ENCODE measurements at places on chromosomes 7 and 10.

DNA sequence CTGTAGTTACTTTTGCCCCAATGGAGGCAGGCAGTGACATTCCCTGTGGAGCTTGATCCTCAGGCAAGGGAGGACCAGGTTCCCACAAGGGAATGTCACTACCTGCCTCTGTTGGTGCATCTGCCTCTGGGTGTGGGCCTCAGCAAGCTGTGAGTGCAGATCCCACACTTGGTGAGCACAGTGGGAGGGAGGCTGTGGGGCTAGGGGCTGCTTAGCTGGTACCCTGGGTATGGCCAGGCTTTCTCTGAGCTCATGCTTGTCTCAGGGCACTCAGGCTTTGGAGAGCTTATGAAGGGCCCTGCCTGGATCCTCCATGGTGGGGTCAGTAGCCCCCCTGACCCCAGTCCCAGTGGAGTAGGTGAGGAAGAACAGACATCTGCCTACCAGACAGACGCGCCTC lies 16.2 kb upstream of the ZNF488 start:
- DNase-seq = no peak

- DNase-seq = no peak
Observed at GRCh38 chr10:79449181-79450146, 4.0 kb upstream of the ZCCHC24 start.

- no peak for DNase-seq
Observed at GRCh38 chr10:15313843-15314242, 57.2 kb downstream of the FAM171A1 start.

- DNase-seq = no peak
Observed at GRCh38 chr10:91496016-91496415, 85.9 kb downstream of the HECTD2 start.

GRCh38 chr7:79236352-79237028 lies 217.0 kb downstream of the MAGI2 start:
- DNase-seq = no peak

DNA sequence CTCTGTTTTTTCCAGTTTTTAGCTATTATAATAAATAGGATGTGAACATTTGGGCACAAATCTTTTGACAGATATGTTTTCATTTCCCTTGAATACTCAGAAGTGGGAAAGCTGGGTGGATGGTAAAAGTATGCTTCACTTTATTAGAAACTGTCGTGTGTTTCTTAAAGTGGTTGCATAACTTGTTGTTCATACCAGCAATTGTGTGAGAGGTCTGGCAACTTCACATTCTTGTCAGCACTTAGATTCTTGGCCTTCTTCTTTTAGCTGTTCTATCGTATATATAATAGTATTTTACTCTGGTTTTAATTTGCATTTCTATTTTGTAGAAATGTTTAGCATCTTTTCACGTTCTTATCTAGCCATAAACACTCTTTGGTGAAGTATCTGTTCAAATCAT lies 894.4 kb downstream of the KCNMA1 start:
- no peak for DNase-seq

DNA sequence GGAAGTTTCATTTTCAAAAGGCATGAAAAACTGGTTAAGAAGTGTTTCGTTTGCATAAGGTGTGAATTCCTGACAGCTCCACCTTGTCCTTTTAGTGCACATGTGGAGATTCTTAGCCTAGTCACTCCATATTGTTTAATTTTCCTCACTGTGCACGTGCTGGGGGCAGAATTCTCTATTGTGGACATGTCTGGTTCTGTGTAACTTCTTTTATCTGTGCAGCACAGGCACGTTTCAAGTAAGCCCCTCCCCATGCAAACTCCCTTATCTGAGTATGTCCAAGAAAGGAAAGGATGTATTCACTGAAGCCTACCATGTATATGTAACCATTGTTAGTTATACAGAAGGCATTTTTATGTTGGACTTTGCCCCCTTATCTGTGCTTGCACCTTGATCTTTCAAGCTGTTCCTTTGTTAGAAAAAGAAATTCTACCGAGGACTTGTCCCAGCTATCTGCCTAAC lies 1346.3 kb downstream of the REEP3 start:
- no peak for DNase-seq

- DNase-seq = no peak
Observed at GRCh38 chr10:50250096-50250854, 1.0 kb downstream of the ASAH2 start.

DNA sequence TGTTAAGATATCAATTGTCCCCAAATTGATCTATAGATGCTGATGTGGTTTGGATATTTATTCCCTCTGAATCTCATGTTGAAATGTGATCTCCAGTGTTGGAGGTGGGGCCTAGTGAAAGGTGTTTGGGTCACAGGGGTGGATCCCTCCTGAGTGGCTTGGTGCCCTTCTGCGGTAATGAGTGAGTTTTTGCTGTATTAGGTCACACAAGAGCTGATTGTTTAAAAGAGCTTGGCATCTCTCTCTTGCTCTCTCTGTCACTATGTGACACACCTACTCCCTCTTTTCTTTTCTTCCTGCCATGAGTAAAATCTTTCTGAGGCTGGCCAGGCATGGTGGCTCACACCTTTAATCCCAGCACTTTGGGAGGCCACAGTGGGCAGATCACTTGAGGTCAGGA lies 98.2 kb upstream of the KAT6B start:
- no peak for DNase-seq

- DNase-seq = no peak
Observed at GRCh38 chr10:132362151-132362611, 30.2 kb downstream of the LRRC27 start.

DNA sequence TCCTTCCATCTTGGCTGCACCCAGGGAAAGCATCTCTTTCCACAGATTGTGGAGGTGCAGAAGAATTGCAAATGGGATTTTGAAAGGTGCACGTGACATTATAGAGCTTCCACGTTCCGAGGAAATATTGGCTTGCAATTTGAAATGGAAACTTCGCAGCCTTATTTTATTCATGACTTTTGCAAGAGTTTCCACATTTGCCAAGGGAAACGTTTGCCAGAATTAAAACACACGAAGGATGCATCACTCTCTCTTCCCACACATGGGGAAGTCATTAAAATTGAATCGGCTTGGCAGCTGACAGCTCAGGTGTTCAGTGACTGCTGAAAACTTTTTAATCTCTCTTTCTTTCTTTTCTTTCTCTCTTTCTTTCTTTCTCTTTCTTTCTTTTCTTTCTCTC lies 475.4 kb upstream of the IGFBP3 start:
- no peak for DNase-seq

- no peak for DNase-seq
Observed at GRCh38 chr10:104123397-104123796, 1.4 kb downstream of the SFR1 start.

- DNase-seq = no peak
Observed at GRCh38 chr10:70508912-70509756, 30.6 kb downstream of the PALD1 start.

GRCh38 chr7:13748998-13749397 lies 240.5 kb downstream of the ETV1 start:
- no peak for DNase-seq

DNA sequence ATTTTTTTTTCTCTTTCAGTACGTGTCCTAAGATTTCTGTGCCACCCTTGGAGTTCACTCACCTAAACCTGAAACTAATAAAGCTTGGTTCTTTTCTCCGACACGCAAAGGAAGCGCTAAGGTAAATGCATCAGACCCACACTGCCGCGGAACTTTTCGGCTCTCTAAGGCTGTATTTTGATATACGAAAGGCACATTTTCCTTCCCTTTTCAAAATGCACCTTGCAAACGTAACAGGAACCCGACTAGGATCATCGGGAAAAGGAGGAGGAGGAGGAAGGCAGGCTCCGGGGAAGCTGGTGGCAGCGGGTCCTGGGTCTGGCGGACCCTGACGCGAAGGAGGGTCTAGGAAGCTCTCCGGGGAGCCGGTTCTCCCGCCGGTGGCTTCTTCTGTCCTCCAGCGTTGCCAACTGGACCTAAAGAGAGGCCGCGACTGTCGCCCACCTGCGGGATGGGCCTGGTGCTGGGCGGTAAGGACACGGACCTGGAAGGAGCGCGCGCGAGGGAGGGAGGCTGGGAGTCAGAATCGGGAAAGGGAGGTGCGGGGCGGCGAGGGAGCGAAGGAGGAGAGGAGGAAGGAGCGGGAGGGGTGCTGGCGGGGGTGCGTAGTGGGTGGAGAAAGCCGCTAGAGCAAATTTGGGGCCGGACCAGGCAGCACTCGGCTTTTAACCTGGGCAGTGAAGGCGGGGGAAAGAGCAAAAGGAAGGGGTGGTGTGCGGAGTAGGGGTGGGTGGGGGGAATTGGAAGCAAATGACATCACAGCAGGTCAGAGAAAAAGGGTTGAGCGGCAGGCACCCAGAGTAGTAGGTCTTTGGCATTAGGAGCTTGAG lies at the start of gene CFTR:
CFTR (plus strand) TSS at position 801 of the 830 bp plus-strand sequence. CDS start 70 bp downstream, outside the sequence.
- DNase-seq = no peak

- no peak for DNase-seq
Observed at GRCh38 chr7:71348821-71349681, 217.1 kb downstream of the GALNT17 start.

GRCh38 chr7:2638224-2638991 lies 6.6 kb downstream of the TTYH3 start:
- DNase-seq = no peak

- no peak for DNase-seq
Observed at GRCh38 chr10:90306187-90306586, 551.7 kb downstream of the HTR7 start.

- no peak for DNase-seq
Observed at GRCh38 chr7:132433301-132433700, 143.0 kb downstream of the PLXNA4 start.

DNA sequence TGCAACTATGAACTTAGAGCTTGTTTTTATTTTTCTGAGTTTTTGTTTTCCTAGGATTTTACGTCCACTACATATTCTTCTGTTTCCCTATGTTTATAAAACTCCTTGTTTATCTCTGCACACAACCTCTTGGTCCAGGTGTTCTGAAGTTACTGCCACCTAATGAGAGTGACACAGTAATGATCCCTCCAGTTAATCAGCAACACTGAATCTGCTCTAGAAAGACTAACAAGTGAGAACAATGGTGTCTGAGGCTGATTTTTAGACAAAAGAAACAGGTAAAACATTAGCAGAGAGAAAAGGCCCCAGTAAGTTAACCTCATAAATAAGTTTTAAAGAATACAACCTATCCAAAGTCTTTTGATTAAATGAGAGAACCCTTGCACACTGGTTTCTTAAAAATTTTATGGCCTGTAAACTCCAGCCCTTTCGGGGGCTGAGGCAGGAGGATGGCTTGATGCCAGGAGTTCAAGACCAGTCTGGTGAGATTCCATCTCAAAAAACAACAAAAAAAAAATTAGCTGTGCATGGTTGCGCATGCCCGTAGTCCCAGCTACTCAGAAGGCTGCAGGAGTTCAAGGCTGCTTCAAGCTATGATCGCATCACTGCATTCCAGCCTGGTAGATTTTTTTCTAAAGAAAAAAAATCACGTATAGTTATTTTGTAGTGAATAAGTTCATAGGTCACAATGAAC lies 397.6 kb downstream of the MAGI2 start:
- DNase-seq = no peak

DNA sequence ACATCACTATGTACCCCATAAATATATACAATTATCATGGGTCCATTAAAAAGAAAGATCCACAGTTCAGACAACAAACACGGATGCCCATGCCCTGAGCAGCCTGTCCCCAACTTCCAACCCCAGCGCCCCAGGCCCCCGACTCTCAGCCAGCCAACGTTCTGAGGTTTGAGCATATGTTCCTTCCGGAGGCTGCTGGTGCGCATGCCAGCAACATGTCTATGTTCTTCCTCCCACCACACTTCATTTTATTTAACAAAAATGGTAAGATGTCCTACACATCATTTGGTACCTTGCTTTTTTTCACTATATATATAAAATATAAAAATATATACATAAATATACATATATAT lies 250.9 kb downstream of the MAD1L1 start:
- no peak for DNase-seq

DNA sequence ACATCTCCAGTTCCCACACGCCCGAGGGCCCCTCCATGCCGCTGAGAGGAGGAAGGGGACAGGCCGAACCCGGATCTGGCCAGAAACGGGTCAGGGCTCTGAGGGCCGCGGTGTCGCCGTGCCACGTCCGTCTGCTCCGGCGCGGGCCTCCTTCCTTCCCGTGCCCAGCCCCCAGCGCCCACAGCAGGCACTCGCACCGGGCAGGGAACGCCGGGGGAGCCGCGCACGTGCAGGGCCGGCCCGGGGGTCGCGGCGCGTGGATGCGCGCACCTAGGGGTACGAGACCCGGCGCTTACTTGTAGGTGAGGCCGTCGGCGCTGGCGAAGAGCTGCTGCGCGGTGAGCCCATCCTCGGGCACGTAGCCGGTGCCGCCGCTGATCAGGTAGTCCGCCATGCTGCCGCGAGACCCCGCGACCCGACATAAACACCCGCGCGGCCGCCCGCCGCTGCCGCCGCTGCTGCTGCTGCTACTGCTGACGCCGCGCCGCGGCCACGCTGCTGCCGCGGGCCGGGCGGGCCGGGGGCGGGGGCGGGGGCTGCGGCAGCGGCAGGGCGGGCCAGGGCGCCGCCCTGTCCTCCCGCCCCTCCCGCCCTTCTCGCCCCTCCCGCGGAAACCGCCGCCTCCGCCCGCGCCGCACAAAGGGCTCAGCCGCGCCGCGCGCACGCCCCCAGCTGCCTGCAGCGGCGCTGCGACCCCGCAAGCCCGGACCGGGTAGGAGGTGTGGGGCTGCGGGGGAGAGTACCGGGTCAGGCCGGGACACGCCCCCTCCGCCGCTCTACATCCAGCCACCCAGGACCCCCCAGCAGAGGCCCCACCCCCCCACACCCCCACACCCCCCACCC lies 4.1 kb downstream of the IMPDH1 start:
- DNase-seq = peak; percentile 46

GRCh38 chr7:100432053-100432452 lies 2.4 kb downstream of the MEPCE start:
- DNase-seq = no peak

- no peak for DNase-seq
Observed at GRCh38 chr10:111656066-111656465, 527.5 kb downstream of the GPAM start.

DNA sequence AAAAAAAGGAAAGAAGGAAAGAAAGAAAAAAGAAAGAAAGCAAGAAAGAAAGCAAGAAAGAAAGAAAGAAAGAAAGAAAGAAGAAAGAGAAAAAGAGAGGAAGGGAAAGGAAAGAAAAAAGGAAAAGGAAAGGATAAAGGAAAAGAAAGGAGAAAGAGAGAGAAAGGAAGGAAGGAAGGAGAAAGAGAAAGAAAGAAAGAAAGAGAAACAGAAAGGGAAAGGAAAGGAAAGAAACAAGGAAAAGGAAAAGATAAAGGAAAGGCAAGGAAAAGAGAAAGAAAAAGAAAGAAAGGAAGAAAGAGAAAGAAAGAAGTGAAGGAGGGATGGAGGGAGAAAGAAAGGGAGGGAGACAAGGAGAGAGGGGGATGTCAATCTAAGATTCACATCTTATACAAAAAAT lies 20.8 kb upstream of the SFTPA2 start:
- no peak for DNase-seq

DNA sequence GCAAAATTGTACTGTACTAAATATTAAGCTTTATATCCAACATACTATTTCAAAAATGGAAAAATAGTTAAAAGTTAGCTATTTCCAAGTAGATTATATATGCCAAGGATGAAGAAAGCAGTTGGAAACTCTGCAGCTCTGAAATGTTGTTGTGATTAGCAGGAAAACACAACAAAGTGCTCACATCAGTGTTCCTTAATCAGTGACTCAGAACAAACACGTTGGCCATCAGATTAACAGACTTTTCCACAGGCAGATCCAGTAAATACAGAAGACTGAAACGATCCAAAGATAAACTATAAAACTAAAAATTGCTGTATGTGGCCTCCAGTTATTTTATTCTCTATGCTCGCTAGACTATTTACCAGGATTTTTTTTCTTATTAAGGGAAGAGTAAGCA lies 99.6 kb upstream of the SEMA3D start:
- DNase-seq = no peak

GRCh38 chr10:3635211-3635671 lies 149.8 kb downstream of the KLF6 start:
- no peak for DNase-seq
